GM03348 (cell line): ENCODE measurements at places on chromosomes 1 and 21.

DNA sequence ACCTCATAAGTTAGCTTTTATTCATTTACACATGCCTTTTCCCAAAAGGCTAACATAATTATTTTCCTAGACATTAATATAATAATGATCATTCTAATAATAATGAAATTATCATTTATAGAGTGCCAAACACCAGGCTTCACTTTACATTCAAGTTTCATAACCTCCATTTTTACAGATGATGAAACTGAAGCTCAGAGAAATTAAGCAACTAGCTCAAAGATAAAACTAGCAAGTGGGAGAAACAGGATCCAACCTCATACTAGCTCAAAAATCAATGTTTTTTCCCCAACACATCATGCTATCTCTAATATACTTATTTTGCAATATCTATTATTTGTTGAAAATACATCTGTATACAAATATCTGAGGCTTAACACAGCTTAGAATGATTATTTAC, 14.0 kb downstream of the LPGAT1 start:
- DNase-seq: no peak

DNA sequence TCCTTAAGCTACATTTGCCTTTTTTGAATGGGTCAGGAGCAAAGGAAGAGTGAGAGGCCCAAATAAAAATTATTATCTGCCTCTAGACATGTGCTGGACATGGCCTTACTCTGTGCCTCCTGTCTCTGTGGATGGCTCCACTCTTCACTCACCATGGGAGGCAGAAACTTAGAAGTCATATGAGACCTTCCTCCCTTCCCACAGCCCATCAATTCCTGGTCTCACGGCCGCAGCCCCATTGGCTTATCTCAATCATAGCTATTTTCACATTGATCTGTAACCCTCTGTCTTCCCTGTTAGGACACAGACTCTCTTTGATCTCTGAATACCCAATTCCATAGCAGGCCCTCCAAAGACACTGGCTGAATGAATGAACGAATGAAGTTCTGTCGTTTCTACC, 14.2 kb upstream of the ADORA1 start:
- DNase-seq: no peak

DNA sequence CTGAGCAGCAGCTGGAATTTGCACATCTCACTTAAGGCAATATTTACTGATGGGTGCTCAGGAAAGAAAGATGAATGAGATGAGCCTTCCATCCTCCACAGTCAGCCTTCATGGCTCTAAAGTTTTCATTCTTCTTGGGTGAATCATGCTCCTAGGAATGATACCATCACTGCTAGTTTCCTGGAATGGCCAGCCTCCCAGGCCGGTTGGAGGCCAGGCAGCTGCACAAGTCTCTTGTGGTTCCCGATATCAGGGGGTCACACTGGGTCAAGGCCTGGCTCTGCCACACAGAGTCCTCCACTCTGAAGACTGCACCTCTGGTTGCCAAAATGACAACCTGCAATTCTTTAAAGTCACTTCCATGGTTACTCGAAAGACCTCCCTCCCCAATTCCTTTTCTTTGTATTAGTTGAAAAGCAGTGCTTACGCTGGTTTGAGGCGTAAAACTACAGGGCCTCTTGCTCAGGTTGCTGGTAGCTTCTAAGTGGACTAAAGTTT, 46.2 kb upstream of the PALMD start:
- peak; percentile 78 for DNase-seq

DNA sequence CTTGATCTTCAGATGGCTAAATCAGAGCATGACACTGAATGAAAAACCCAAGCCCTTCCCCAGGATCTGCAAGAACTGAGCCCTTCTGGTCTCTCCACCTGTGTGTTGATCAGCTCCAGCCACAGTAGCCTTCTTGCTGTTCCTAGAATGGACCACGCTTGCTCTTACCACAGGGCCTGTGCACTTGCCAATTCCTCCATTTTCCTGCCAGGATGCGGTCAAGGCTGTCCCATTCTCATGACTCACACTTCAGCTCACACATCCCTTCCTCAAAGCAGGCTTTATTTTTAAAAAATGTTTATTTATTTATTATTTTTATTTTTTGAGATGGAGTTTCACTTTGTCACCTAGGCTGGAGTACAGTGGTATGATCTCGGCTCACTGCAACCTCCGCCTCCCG, 43.6 kb upstream of the GRHL3 start:
- peak; percentile 55 for DNase-seq

GRCh38 chr1:204842892-204843291, 27.8 kb upstream of the NFASC start:
- peak; percentile 11 for DNase-seq
